ENCODE measurements at places on chromosomes 1 and 21.

DNA sequence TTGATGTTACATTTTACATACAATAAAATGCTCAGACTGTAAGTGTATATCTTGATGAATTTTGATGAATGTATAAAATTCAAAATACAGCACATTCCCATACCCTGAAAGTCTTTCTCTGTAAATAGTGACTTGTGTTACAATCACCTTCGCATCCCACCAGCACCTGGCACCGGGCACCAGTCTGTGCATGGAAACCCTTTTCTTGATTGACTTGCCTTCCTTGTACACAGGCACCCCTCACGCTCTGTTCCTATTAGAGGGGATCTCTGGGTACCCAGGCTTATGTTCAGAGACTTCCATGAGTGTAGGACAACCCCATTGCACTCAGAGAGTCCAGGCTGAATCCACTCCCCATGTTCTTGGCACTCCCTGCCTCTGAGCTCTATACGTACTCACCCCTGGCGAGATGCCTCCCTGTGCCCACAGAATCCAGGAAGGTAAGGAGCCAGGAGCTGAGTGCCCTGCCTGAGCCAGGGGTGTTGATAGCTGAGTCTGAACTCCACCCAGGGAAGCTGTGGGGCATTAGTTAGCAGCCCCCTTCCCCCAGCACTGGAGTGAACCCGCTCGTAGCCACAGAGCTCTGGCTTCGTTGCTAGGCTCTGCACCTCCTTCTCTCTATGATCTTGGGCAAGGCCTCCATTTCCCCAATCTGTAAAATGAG, 22.5 kb upstream of the PKP1 start:
- DNase-seq, result no peak

DNA sequence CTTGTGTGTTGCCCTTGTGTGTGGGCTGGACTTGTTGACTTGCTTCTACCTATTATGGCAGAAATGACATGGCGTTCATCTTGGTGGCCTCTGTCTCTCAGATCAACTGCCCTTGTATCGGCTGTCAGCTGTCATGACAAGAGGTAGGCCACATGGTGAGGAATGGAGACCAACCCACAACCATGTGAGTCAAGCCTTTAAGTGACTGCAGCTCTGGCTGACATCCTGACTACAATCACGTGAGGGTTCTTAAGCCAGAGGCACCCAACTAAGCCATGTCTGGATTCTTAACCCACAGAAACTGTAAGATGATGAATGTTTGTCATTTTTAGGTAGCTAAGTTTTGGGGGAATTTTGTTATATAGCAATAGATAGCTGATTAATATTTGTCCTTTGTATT, 82.1 kb downstream of the KCND3 start:
- DNase-seq, result no peak

DNA sequence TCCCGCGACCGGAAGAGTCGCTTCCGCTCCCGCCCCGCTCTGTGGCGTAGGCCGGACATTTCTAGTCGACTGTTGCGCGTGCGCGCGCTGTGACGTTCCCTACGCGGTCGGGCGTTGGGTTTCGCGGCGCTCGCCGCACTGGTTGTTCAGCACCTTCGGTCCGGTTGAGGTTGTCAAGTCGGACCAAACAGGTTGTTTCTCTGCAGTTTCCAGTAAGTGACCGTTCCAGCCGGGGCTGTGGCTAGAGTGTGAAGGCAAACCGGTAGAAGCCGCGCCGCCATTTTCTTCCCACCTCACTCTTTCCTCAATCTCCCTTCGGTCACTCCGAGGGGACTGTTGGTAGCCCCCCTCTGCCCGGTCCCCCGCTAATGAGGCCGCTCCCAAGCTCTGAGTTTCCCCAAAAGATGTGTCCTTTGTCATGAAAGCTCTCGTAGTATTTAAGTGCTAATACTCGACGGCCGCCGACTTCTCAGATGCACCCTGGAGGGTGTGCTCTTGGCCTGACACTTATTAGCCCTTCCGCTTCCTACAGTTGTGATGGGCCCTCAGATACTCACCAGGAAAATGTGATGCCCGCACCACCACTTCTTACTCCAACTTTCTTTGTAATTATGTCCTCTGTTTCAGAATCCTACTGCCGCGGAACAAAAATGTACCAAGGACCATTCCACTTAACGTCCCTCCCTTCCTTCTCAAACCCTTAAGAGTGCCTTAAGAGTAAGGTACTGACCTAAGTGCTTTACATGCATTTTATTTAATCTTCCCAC, 56.3 kb downstream of the TRAF5 start:
- peak; percentile 82 for DNase-seq

DNA sequence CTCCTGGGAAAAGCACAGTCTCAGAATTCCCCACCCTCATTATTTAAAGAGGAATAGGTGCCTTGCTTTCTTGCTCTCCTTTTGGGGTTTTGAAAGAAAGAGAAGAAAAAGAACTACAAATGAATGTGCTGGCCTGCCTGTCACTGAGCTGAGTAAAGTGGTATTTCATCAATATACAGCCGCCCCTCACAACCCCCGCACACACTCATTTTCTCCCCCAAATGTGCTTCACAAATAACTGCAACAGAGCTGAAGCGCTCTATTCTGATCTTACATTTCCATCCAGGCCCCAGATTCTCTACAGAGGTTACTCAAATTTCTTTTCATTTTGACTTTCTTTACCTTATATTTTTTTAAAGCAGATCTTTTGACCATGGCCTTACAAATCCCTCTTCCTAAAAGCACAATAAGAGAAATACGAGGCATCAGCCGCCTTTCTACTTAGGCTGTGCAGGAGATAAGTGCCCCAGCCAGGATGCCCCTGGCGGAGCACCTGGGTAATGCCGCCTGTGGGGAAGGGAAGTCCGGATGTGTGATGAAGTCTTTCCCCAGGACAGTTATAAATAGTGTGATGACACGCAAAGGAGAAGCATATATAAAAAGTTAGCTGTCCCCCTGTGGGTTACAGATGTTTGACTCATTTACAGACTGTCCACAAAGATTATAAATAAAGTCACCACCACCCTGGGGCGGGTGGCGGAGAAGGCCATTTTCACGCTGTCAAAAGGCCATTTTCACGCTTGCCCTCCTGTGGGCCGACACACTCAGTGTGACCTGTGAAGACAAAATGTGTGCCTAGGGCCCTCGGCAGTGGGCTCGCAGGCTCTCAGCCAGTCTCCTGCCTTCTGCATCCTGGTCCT, 6.5 kb downstream of the KCNN3 start:
- peak; percentile 41 for DNase-seq

DNA sequence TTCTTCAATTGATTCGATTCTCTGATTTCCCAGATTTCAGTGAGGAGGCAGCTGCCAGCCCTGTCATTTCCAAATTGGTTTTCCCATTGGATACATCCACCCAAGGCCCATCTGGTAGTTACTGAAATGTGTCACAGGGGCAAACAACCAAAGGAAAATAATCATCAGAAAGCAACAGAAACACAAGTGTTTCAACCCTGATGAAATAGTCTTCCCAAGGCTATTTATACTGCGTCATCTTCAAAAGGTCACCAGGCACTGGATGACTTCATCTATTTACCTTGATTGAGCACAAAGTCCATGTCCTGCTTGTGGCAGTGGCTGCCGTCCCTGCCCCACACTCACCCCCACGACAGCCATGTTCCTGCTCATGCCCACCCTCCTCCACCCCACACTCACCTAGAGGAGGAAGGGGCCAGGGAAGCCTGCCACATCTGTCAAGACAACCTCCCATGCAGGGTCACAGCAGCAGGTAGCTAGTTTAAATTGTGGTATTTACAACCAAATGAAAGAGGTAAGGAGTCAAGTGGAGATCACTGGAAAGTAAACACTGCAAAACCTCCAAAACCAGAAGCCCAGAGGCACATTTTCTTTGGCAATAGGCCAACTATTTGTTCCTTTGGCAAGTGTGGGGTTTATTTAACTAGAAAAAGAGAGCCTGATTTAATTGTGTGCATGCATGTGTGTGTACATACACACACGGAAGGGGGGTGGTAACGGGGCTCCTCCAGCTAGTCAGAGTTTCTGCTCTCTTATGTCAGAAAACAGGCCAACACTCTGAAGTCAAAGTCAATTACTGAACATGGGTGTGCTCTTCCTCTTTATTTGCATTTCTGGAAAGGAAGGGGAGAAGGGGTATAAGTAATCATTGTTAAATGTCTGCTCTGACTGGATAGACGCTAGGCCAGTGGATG, 49.5 kb upstream of the RAB4A start:
- no peak for DNase-seq

All from stimulated activated naive B cell treated with anti-CD40 and anti-IgM and Interleukin-4, amounts not matched to agents 10 μg/mL and 1 μg/mL and 100 μg/mL, for 72 hours (primary cell).